ENCODE measurements at places on chromosomes 7 and 10.

DNA sequence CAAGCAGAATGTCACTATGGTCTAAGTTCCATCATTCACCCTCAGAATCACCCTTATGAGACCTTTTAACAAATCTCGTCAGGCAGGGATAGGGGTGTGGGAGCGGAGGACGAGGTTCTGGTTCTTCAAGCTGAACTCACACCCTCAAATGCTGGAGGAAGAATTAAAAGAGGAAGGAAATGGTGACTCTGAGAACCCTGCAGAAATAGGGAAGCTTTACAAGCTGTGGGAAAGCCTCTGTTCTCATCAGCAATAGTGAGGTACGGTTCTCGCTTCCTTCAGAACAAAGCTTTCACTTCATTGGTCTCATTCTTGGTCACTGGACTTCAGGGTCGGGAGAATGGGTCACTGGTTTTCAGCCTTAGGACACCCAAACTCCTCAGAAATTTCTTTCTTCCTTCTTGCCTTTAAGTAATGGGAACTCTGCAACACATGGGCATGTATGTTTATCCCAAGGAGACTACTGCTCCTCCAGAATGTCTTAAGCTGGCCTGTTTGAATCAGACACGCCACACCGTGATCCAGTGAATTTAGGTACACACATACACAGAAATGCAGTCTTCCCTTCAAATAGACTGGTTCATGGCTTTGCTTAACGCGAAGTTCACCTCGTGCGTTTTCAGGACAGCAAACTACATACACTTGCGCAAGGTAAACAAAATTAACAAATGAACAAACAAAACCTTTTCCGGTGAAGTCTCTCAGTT lies 226.0 kb downstream of the SFMBT2 start:
- DNase-seq, result no peak

- no peak for DNase-seq
These were observed 678 bp downstream of the SH2B2 start for GRCh38 chr7:102287111-102287980.

DNA sequence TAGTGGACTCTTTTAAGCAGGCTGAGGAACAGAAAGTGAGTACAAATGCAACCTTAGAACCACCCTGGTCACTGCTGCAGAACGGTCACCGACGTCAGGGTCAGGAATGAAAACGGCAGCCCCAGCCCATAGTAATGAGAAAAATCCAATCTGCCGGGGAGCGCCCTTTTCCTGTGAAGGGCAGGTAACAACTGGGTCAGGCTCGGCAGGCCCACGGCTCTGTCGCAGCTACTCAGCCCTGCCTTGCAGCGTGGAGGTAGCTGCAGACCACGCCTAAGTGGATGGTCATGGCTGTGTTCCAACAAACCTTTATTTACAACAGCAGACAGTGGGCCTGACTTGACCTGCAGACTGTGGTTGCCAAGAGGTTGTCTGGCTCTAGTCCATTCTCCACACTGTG lies 563.2 kb downstream of the DNAJB6 start:
- DNase-seq, result no peak

GRCh38 chr7:91463330-91463729 lies 199.1 kb downstream of the FZD1 start:
- DNase-seq, result no peak

- DNase-seq, result no peak
These were observed 26.1 kb upstream of the MRC1 start for GRCh38 chr10:17782921-17783665.

- DNase-seq, result no peak
These were observed 21.9 kb upstream of the CRYGN start for GRCh38 chr7:151461942-151462230.

- DNase-seq, result no peak
These were observed 70.8 kb downstream of the FRMD4A start for GRCh38 chr10:14259696-14260566.

DNA sequence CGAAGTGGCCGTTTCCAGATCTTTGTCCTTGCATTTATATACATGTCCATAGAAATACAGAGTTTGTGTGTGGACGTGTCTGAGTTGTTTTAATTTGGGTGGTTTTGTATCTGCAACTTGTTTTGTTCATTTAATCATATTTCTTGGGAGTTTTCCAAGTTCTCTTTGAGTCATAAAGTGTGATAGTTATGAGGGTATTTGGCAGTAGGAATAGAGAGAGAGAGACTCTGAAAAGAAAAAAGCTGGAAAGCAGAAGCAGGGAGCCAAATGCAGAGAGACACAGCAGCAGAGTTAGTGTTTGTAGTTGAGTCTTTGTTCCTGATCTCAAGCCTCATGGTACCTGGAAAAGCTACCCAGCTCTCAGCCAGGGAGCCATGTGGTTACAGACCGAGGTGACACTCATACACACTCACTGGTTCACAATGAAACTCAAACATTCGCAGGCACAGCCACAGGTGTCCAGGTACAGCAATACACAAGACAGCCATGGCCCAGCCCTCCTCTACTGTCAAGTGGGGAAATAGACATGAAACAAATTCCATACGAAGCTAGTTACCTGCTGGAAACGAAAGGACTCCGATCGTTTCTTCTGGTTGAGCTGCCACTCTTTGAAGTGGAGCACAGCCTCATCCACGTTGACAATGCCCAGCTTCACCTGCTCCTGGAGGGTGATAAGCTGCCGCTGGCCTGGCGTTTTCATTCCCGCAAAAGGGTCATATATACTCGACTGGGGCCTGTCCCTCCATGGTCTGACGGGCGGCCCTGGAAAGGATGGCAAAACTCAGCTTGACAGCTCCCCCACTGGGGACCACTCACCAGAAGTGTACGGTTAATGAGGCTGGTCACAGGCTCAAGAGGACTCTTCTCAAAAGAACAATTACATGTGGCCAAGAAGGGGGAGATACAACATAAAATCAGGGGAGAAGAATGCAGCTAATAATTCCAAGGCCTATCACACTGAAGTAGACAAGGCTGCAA lies 33.3 kb upstream of the TM9SF3 start:
- no peak for DNase-seq
